Pulmonary artery endothelial cell (primary cell): ENCODE measurements at places on chromosomes 12 and 14.

DNA sequence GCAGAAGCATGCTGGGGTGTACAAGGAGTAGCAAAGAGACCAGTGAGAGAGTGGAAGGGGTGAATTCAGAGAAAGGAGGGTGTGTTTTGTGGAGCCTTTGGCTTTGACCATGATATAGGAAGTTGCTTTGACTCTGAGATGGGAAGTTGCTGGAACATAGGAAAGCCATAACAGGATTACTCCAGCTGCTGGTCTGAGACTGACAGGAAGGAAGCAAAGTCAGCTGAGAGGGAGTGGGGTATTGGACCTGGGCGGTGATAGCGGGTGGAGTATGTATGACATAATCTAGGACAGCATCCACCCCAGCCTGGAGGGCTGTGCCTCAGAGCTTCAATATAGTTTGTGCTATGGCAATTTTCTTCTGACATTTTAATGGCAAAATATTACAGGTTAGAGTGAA lies 324.4 kb downstream of the PDZRN4 start:
- peak; percentile 19 for DNase-seq

DNA sequence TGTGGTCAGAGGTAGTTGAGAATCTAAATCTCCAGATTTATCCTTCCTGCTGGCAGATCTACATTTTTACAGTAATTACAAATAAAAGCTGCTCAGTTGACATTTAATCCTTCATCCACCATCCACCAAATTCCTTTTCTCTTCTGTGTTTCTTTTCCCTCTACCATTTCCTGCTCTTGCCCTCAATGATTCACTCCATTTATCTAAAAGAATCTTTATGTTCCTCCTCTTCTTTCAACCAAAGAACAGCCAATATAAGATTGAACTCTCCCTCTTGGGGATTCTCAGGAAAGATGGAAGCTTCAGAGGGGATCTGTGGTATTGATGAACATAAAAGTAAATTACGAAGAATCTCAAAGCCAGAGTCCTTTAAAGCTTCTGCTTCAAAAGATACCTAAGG lies 4.4 kb downstream of the MAP4K5 start:
- no peak for DNase-seq

- DNase-seq, result no peak
These were observed 208.3 kb downstream of the SYNE2 start for GRCh38 chr14:64061115-64061514.

GRCh38 chr14:90302529-90303303 lies 29.0 kb downstream of the NRDE2 start:
- no peak for DNase-seq

GRCh38 chr14:20642182-20642581 lies 691 bp upstream of the OR6S1 start:
- no peak for DNase-seq

DNA sequence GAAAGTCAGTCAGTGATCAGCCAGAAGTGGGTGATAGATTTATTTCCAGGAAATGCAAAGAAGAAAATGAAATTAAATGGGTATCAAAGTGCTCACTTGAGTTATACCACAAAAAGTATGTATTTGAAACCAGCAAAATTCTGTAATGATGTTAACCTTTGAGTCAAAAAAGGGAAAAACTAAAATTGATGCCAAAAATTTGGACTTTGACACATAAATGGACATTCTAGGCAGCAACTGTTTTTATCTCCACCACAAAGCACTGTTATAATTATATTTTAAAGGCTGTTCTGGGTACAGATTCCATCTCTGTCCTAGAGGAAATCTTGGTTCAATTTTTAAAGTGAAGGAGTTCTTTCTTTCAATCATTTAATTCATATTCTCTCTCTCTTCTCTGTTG lies 31.7 kb upstream of the KCNJ8 start:
- no peak for DNase-seq

DNA sequence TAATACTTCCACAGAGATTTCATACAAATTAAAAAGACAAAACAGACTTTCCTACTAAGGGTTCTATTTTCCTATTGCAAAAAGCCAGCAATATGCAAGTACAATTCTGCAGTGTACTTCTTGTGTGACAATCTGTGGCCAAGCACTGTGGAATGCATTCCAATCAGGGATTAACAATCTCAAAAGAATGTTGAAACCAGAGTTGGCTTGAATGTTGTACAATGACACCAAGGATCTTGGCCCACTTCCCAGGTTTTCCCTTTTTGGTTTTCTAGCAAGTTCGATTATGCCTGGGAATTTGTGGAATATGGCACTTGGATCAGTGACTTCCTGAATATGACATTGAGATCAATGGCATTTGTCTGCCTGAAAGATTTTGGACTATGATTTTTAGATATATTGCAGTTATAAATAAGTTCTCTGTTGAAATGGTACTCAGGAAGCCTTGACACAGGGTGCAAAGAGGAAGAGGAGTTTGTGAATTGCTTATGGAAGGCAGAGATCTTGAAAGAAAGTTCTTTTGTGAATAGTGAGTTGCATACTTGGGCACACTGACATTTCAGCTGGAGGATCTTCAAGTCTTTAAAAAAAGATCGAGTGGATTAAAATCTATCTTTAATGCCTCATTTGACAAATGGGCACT lies 81.4 kb upstream of the FERMT2 start:
- no peak for DNase-seq

DNA sequence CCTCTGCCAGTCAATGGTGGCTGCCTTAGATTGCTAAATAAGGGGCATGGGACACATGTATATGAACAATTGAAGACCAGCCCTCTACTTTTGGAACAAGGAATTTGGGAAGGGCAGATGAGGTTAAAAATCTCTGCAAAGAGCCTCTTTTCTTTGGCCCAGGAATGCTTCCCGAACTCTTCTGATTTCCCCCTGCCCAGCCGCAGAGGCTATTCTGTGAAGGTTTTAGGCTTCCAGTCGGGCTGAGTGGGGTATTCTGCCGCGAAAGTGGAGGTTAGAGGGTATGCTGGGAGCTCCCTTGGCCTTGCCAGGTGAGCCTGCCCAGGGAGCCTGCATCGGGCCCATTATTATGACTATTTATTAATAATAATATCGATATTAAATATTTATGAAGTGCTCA lies 1.2 kb downstream of the POU6F1 start:
- DNase-seq, result no peak

- no peak for DNase-seq
These were observed 179.3 kb downstream of the GALC start for GRCh38 chr14:87813686-87814085.
